ENCODE measurements at places on chromosomes 2 and 18.

DNA sequence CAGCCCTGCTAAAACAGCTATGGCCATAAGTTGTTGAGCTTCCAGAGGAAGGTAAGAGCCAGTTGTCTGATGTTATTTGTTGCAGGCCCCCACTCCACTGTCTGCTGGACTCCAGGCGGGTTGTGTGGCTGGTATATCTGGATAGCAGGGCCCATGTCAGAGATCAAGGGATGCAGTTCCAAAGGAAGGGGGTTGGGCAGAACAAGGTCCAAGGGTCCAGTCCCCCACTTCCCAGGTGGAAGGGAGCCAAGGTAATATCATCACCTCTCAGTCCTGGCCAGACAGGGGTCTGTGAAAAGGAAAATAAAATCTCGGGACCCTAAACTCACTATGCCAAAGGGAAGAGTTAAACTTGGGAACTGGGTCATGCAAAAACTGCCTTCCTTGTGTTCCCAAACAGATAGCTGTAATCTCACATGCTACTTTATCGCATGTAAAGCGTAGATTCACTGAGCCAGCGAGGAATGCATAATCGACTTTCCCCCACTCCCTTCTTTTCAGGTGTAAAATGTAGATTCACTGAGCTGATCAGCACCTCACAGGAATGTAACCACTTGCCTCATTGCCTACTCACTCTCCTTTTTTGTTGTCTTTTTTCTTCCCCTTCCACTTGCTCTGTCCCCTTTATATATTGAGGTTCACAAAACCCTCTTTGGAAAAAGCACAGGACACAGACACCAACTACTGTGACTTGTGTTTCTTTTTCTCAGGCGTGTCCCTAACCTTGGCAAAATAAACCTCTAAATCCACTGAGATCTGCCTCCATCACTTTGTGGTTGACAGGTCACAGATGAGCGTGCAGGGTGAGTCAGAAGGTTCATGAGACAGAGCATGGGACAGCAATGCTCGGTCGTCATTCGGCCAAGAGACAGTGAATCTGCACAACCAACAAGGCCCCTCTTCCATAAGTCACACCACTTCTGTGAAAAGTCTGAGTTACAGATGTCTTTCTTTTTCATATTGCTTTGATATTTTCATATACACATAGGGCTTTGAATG is 255.3 kb upstream of the SIX2 start:
- DNase-seq = no peak

DNA sequence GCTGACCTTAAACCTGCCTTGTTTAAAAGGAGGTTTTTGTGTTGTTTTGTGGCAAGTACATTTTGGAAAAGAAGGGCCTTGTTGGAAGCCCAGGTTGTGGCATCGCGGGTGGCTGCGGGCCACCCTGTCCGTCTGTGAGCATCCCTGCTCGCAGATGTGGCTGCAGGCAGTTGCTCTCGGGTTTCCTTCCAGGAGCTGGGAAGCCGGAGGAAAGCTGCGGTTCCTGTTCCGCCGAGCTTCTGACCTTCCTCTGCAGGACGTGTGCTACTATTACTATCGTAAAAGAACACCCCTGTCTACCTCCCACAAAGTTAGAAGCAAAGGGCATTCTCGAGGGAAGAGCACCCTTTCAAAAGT is 766 bp downstream of the MFF start:
- no peak for DNase-seq

DNA sequence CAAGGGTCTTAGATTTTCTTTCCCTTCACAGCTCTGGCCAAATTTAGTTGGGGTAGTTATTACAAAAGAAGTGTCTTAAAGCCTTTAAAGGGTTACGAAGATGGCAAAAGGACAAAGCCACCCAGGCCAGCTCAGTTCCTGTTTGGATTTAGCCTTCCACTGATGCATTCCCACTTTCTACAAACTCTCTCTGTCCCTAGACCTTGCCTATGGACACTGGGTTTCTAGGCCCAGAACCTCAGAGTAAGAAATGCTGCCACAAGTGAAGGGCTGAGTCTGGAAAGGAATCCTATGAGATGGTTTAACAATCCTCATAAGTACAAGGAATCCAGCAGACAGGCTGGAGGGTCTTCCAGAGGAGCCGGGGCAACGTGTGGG is 13.4 kb downstream of the NFE2L2 start:
- DNase-seq = no peak

- no peak for DNase-seq
Measured at GRCh38 chr18:4203568-4204437, 251.3 kb downstream of the DLGAP1 start.

GRCh38 chr2:54290356-54291025 is 34.5 kb upstream of the TSPYL6 start:
- DNase-seq = no peak

GRCh38 chr2:36403675-36404230 is 48.2 kb downstream of the CRIM1 start:
- DNase-seq = no peak
